ENCODE measurements at places on chromosomes 6 and 20. TPM values are rescaled to one million over a fixed set of nuclear protein-coding genes. Genes with fewer than 3 reads are reported as not detected.

FAM217A gene
- total RNA-seq, result not detected

RIPPLY2 gene
- not detected for total RNA-seq

PPP1R3G gene
- total RNA-seq, result not detected

RALGAPB gene
- total RNA-seq, result 37.2 TPM

CFAP206 gene
- not detected for total RNA-seq

IMPG1 gene
- not detected for total RNA-seq

PDYN gene
- not detected for total RNA-seq

JPH2 gene
- total RNA-seq, result not detected

ERVFRD-1 gene
- not detected for total RNA-seq

SPATS1 gene
- not detected for total RNA-seq

SLC25A27 gene
- total RNA-seq, result not detected

RSPH4A gene
- total RNA-seq, result 0.37 TPM

PLCB4 gene
- not detected for total RNA-seq

HLA-F gene
- total RNA-seq, result 550 TPM

PNLDC1 gene
- 0.74 TPM for total RNA-seq

TCP11 gene
- not detected for total RNA-seq

BHLHE23 gene
- total RNA-seq, result not detected

LY6G5C gene
- 6.3 TPM for total RNA-seq

CST3 gene
- total RNA-seq, result 0.59 TPM

EFCAB8 gene
- total RNA-seq, result 0.73 TPM

SLC17A1 gene
- total RNA-seq, result 0.15 TPM

EBF4 gene
- 32.4 TPM for total RNA-seq

MAPK13 gene
- 28.8 TPM for total RNA-seq

HMGCLL1 gene
- total RNA-seq, result not detected

RIPK1 gene
- 35.8 TPM for total RNA-seq

L3MBTL1 gene
- 6.0 TPM for total RNA-seq

GINS1 gene
- total RNA-seq, result 25.7 TPM

KHDRBS2 gene
- total RNA-seq, result not detected

SCGN gene
- total RNA-seq, result not detected

COL11A2 gene
- 0.42 TPM for total RNA-seq

STX11 gene
- 27.5 TPM for total RNA-seq

FAM209B gene
- total RNA-seq, result 2.7 TPM

MEP1A gene
- total RNA-seq, result not detected

KIF25 gene
- total RNA-seq, result not detected

ADAM33 gene
- total RNA-seq, result not detected

SOX12 gene
- total RNA-seq, result 2.4 TPM

SGK2 gene
- not detected for total RNA-seq

HSPA1L gene
- 3.7 TPM for total RNA-seq

GJA1 gene
- total RNA-seq, result not detected

FRMD1 gene
- total RNA-seq, result not detected

SLC22A2 gene
- not detected for total RNA-seq

AKAP7 gene
- 6.1 TPM for total RNA-seq

RBBP8NL gene
- total RNA-seq, result not detected

TUBB2B gene
- not detected for total RNA-seq

GPR6 gene
- not detected for total RNA-seq

REM1 gene
- not detected for total RNA-seq

PMEPA1 gene
- not detected for total RNA-seq

FAM83C gene
- not detected for total RNA-seq

BPIFB4 gene
- total RNA-seq, result not detected

PAK5 gene
- not detected for total RNA-seq

HLA-DPA1 gene
- total RNA-seq, result 201 TPM

TNFAIP3 gene
- total RNA-seq, result 184 TPM

ZHX3 gene
- 10.0 TPM for total RNA-seq

Measured in T-helper 1 cell treated with Interleukin-12 subunit alpha and Interleukin-12 subunit beta and Interleukin-4 antibody, amounts not matched to agents 30 ng/mL and 1 ng/mL, for 36 hours (primary cell).